ENCODE measurements at places on chromosomes 4 and X.

GRCh38 chr4:2304877-2305561, 43.1 kb upstream of the MXD4 start:
- DNase-seq: no peak

GRCh38 chr4:149708513-149709130, 107.0 kb downstream of the IQCM start:
- DNase-seq: no peak

GRCh38 chr4:166143227-166143626, 270.2 kb downstream of the TLL1 start:
- no peak for DNase-seq

GRCh38 chr4:156195914-156196313, 242.2 kb upstream of the CTSO start:
- DNase-seq: no peak

- DNase-seq: no peak
These were observed 41.5 kb downstream of the KIAA0232 start for GRCh38 chr4:6824071-6824470.

DNA sequence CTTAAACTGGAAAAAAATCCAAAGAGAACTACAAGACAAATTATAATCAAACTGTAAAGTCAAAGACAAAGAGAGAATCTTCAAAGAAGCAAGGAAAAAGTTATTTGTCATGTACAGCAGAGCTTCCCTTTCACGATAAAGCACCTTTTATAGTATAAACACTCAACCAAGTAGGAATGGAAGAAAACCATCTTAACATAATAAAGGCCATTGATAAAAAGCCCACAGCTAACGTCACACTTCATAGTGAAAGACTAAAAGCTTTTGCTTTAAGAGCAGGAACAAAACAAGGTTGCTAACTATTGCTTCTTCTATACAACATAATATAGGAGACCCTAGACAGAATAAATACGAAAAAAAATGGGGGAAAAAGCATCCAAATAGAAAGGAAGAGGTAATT, 595.7 kb upstream of the POU3F4 start:
- DNase-seq: no peak

- DNase-seq: no peak
These were observed 1.6 kb downstream of the RP2 start for GRCh38 chrX:46838486-46838870.

- no peak for DNase-seq
These were observed 80.0 kb downstream of the ALPK1 start for GRCh38 chr4:112377171-112377570.

DNA sequence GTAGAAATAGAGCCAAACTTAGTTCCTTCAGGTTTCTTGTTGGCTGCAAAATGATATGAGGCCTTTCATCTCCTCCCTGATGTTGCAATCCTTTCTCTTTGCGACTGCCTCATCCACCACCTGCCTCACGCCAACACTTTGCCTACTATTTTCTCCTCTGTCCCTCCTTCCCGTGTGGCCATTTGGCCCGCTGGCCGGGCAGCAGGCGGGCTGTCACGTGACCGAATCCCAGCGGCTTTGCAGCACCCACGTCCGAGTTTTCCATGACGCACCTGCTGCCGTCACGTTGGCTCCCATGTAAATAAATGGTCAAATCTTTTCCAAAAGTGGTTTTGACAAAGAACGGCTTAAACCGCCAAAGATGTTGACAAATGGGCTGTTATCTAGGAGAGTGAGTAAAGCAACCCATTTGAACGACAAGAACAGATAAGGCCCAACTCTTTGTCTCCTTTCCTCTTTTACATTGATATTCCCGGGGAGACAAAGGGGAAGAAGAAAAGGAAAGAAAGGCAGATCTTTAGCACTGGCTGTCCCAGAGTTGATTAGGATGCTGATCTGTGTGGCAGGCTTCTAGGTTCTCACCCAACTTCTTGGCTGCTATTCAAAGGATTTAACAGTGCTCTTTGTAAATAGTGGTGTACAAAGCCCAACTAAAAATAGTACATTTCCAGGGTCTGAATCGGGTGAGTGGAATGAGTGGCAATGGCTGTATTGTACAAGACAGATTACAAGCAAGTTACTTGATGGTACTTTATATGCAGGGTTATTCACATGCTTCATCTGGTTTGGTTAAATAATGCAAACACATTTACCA, 174.2 kb upstream of the JADE1 start:
- no peak for DNase-seq

DNA sequence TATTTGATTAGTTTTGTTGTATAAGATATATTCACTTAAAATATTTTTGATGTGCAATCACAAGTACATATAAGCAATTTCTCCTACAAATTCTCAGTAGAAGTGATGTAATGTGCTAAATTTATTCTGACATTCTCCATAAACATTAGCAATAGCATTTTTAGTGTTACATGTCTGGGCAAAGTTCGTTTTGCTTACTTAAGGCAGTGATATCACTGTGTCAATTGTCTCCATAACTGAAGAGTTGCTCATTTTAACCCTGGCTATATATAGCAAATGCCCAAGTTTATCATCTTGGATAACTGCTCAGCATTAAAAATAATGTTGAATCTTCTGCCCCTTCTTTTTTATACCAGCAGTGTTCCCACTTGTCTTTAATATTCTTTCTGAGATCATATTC, 340.0 kb upstream of the NDST4 start:
- no peak for DNase-seq

DNA sequence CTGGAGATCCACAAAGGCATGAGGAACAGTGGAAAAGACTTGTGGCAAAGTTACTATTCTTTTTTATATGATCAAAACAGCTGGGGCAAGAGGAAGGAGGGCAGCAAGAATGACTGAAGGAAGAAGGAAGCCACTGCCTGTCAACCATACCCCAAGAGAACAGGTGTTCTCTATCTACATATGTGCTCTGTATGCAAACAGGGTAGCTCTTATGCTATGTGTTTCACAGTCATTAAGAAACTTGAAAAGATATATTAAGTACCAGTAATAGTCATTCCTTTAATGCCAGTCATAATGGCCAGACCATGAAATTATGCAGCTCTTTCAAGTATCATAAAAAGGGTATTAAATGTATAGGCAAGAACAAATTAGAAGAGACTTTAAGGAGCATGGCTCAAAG, 363.9 kb downstream of the KLHL13 start:
- no peak for DNase-seq

DNA sequence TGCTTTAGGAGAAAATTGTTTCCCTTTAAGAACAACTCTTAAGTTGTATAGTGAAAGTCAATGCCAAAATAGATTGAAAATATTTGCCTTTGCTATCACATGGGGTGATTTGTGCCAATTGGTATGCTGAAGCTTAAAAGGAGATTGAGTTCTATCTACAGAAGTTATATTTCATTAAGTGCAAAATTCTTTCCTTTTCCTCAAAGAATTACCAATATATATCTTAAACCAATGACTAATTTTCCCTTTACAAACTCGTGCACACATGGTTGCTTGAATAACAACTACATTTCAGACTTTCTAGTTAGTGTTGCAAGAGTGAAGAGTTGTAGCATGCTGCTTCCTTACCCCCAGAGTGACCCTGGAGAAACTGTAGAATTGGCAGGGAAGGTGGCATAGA, 990.0 kb upstream of the PABPC4L start:
- no peak for DNase-seq

DNA sequence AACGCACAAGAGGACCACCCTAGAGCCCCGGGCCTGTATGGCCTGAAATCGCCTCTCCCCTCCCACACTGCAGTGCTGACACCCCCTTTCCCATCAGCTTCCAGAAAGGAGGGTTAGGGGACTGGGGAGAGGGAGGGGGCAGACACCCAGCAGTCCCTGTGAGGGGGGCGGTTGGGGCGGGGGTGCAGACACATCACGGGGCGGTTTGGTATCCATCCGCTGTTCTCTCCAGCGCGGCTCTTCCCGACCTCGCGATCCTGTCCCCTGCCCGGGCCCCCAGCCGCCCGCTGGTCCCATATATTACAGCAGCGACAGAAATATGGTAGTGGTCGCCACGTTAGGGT, 404 bp upstream of the GPRASP2 start:
- DNase-seq: no peak

DNA sequence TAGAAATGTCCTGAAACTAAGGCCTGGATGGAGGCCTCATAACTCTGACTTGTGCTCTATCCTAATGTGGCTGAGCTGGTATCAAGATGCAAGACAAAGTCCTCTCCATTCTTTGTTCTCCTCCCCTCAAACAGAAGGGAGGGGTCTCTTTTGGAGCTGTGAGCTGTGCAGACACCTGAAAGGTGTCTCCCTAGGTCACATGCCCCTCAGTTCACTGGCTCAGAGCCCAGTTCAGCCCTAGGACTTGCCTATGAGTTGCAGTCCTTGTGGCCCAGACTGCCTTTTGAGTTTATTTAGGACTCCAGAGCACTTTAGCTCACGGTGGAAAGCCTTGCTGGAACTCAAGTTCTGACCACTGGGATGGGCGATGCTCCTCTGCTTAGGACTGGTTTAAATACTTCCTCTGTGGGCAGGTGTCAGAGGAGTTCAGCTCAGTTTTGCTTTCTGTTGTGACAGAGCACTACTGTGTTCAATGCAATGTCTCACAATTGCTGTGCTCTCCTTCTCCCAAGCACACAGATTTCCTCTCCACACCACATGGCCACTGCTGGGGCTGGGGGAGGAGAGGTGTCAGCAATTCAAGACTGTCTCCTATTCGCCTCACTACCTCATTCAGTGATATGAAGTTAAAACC, 84.8 kb upstream of the ZNF827 start:
- DNase-seq: no peak

GRCh38 chrX:10032147-10032546, 65.0 kb downstream of the CLDN34 start:
- DNase-seq: no peak

GRCh38 chr4:160403081-160403480, 1300.2 kb downstream of the RAPGEF2 start:
- DNase-seq: no peak

DNA sequence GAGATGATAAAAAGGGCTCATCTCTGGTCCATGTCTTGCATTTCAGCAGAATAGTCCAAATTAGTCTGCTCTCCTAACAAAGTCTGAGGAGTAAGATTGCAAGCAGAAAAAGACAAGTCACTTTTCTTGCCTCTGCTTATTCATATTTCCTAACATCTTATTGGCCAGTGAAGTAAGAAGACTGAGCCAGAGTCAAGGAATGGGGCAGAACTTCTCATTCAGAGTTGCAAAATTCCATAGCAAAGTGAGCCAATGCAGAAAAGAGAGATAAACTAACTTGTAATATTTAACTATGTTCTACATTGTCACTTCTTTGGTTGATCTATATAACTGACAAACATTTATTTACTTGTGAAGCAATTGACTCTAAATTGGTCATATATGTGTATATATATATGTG, 2304.0 kb downstream of the ARAP2 start:
- DNase-seq: no peak

DNA sequence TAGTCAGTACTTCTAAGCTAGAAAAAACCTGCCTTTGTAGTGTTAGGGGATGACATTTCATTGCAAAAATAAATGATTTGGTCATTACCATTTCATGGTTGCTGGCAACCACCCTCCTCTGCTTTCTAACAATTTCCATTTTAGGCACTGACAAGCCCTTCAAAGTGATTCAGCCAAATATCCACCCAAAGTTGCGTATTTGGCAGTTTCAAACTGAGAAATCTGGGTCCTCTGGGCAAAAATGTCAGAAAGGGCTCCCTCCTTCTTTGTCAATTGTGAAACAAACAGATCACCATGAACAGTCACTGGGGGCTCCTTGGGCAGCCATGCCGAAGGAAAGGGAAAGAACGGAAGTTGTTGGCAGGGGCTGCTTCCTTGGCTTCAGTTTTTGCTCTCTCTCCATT, 33.0 kb downstream of the PLAC1 start:
- no peak for DNase-seq

DNA sequence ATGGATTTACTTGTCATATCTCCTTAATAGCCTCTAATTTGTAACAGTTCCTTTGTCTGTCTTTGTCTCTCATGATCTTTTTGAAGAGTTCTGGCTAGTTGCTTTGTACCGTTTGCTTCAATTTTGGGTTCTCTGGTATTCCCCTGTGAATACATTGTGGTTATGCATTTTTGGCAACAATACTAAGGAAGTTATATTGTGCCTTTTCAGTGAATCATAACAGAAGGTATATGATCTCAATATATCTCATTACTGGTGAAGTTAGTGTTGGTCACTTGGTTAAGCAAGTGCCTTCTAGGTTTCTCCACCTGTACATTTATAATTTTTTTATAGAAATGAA, 48.6 kb downstream of the DCLK2 start:
- DNase-seq: no peak

DNA sequence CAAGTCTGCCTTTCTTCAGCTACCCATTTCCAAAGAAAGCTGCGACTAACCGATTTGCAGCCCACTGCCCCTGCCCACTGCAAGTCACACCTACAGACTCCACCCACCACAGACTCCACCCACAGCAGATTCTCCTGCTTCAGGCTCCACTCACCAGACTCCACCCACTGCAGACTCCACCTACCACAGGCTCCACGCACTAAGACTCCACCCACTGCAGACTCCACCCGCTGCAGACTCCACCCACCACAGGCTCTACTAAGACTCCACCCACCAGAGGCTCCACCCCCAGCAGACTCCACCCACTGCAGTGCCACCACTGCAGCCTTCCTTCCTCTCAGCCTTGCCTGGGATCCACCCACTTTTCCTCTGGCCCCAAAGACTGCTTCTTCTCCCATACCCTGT, 41.3 kb downstream of the ABLIM2 start:
- DNase-seq: no peak

- no peak for DNase-seq
These were observed 6.4 kb downstream of the LRPAP1 start for GRCh38 chr4:3525532-3526430.

GRCh38 chr4:67762086-67762485, 7.9 kb upstream of the GNRHR start:
- no peak for DNase-seq

GRCh38 chr4:110106931-110107296, 91.5 kb downstream of the ELOVL6 start:
- DNase-seq: no peak

- DNase-seq: no peak
These were observed 434.9 kb downstream of the PDGFC start for GRCh38 chr4:156536661-156537060.

- no peak for DNase-seq
These were observed 391 bp upstream of the IDUA start for GRCh38 chr4:986428-986878.

GRCh38 chr4:26161030-26161824, 159.6 kb upstream of the RBPJ start:
- peak; percentile 18 for DNase-seq

DNA sequence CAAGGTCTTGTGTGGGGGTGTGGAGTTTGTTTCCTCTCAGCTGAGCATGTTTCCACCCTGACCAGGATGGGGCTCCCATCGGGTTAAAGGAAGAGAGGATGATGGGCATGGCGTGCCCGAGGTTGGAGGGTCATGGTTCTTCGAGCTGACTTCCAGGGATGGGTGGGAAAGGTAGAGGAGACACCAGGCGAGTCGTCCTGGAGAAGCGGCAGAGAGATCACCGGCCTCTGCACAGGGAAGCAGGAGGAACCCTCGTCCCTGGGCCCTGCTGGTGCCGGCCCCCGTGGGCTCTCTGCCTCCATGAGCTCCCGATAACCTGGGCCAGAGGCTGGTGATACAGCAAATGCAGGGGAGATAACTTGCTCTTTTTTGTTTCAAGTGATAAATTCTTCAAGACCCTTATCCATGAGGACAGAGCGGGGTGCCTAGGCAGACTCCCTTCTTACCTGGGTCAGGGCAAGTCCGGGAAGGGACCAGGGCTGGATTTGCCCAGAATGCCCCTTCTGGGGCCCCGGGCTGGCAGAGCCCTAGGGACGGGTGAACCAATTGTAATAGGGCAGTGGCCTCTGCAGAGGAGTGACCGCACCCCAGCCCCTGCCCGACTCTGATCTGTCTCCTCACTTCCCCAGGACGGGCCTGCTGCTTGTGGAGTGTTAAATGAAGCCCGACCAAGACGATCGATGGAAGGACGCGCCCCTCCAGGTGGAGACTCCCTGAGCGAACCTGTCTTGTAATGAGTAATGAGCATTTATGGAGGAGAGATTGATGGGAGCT, 63.0 kb downstream of the CPZ start:
- no peak for DNase-seq

All from NCI-H1694 (cell line).